ENCODE measurements at places on chromosomes 11 and 22.

- no peak for DNase-seq
Observed at GRCh38 chr11:114141863-114142580, 82.5 kb downstream of the ZBTB16 start.

DNA sequence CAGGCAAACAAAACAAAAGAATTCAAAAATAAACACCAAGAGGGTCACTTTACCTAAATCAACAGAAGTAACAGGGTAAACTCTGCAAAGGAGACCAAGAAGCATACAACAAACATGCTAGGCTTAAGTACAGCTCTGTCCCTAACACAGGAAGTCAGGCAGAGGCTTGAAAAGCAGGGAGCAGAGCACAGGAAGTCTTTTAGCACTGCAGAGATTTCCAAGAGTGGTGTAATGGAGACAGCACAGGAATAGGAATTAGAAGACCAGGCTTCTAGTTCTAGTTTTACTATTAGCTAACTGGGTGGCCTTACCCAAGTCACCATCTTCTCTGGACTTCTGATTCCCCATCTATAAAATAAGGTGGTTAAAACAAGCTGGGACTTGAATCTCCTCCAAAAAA lies 1.9 kb downstream of the RBFOX2 start:
- no peak for DNase-seq

DNA sequence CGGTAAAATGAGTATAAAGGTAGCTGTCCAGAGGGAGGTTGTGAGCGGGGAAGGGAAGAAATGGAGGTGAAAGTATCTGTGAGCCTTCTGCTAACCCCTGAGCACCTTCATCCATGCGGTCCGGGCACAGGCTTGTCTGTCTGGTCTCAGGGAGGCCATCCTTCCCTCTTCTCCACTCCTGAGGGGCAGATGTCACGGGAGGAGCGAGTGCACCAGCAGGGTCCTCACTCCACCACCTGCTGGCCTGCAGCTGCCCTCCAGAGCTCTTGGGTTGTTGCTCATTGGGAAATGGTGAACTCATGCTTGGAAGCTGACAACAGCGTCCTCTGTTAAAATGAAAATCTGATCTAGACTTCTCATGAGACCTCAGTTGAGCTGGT lies 33.8 kb upstream of the WNT11 start:
- no peak for DNase-seq

DNA sequence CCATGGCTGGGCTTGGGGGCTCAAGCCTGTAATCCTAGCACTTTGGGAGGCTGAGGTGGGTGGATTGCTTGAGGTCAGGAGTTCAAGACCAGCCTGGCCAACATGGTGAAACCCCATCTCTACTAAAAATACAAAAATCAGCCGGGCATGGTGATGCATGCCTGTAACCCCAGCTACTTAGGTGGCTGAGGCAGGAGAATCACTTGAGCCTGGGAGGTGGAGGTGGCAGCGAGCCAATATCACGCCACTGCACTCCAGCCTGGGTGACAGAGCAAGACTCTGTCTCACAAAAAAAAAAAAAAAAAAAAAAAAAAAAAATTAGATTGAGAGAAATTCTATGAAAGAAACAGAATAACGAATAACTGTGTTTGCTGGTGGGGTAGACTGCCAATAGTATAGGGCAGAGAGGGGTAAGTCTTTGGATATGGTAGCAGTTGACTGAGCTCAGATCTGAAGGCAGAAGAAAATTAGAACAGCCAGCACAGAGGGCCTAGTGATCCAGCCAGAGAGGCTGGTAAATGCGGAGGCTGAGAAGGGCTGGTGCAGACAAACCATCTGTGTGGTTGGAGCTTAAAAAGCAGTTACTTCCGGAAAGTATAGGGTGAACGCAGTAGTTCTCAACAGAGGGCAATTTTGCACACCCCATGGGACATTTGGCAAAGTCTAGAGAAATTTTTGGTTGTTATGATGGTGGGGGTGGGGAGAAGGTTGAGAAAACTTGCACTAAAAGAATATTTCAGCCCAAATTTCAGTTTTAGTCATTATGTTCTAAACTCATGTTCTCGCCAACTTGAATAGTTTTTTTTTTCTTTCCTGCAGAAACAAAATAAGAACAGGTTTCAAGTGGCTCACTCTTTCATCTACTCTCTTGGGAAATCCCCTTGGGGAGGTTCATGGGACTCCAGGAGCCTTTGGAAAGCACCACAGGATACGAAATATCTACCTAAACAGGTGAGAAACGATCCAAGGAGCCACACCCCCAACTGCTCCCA lies 1.6 kb upstream of the HORMAD2 start:
- DNase-seq: no peak

DNA sequence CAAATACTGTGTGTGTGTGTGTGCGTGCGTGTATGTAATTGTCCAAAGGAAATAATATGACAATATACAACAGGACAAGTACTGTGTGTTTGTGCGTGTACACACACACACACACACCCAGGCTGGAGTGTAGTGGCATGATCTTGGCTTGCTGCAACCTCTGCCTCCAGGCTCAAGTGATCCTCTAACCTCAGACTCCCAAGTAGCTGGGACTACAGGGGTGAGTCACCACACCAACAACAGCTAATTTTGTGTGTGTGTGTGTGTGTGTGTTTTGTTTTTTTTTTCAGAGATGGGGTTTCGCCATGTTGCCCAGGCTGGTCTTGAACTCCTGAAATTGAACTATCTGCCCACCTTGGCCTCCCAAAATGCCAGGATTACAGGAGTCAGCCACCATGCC lies 61.5 kb downstream of the NUP98 start:
- DNase-seq: no peak

Measured in stimulated activated CD8-positive, alpha-beta memory T cell treated with anti-CD3 and anti-CD28 coated beads, Interleukin-7, amount 100 ng/mL, for 1 hour (primary cell).